ENCODE measurements at places on chromosomes 5 and 9.

DNA sequence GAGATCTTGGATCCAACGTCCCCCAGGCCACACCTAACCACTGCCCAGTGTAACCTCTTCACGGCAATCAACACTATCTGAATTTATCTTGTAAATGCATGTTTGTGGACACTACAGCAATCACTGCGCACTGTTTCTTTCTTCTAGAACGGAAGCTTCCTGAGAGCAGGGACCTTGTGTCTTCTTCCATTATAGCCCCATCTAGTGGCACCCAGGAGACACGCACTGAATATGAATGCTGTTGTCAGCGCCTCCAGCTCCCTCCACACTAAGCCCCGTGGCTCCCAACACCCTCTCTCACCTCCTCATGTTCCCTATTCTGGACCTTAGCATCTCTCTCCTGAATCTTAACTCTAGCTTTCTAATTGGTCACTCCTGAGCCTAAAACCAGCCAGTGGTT, 72.7 kb downstream of the SMIM23 start:
- DNase-seq = peak; percentile 56

DNA sequence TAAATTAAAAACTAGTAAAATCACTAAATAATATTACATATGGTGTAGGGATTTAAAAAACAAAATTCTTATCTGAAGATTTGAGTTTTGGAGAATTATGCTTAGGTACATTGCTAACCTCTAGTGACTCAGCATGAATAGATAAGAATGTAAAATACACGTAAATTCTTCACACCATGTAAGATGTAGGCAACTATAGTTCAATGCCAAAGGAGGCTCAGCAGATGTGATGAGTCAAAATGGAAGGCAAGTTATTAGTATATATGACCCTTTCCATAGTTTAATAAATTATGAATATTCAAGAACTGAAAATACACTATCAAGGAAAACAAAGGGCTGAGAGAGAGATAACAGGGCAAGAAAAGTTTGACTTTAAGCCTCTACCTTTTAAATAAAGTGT, 79.0 kb downstream of the MRPS30 start:
- DNase-seq = no peak

DNA sequence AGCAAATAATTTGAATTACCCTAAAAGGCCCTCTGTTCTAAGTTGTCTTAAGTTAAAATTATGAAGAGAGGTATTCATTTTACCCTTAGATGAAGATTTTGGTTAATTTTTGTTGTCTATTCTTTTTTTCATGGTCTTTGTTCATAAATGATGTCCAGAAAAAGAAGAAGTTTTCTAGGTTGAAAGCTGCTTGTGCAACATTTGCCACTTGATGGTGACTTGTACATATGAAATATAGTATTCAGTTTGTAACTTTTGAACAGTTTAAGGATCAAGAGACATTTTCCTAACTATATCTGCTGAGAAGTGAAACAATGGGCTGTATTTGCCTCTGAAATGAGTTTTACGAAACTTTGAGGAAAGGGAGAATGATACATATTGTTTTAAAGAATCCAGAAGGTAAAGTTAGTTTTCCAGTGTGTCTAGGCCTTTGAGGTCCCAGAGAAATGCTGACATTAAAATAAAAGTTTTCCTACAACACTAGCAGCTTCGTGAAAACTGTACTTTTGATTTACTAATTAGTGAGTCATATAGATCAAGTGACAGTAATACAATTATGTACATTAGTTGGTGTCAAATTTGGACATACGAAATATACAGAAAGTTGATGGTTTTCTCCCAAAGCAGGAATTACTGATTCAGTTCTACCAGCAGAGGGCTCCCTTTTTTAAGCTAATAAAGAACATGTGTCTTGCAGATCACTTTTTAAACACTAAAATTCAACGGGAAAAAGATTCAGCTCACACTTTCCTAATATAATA, 70.5 kb downstream of the PIK3R1 start:
- DNase-seq = peak; percentile 74

DNA sequence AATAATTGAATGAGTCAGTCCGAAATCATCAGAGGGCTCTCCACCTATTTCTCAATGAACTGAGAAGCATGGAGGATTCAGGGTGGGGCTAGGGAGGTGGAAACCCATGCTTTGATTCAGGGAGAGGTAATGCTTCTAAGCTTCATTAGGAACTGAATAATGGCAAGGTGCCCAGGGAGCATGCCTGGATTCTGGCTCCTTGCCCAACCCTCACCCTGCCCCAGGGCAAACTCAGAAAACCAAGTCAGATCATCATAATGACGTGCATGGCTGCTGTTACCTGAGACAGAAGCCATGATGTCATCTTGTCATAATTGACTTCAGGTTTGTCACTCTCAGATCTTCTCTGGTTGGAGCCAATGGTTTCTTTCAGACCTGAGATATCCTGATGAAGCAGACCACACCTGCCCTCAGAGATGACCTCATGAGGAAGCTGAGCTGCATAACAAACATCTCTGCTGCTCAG, 199.6 kb downstream of the SYK start:
- DNase-seq = no peak

DNA sequence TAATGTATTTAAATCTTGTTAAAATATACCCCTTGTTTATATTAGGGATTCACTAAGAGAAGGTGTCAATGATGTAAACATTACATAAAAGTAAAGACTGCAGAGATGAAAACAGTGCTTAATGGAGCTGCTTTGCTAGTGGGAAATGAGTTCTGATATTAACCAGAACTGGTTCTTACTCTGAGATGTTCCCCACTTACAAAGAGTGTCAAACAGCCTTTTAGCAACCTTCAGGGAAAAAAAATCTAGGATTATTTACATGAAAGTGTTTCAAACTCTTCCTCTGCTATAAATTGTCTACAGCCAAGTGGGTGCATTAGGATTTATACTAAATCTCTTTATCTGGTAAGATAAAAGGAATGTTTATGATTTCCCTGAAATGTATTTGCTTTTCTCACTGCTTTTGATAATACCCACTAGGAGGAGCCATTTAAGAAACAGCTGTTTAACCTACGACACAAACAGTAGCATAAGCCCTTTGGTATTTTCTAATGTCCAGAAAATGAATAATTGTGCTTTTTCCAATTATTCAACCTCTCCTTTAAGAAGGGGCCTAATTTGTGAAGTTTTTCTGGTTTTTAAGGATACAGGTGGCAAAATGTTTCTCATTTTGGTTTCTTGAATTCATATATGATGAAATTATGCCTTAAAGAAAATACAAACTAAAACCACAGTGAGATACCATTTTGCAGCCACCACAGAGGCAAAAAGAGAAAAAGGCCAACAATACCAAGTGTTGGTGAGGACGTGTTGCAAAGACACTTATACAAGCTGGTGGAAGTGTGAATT, 186.3 kb downstream of the TLE4 start:
- peak; percentile 16 for DNase-seq

DNA sequence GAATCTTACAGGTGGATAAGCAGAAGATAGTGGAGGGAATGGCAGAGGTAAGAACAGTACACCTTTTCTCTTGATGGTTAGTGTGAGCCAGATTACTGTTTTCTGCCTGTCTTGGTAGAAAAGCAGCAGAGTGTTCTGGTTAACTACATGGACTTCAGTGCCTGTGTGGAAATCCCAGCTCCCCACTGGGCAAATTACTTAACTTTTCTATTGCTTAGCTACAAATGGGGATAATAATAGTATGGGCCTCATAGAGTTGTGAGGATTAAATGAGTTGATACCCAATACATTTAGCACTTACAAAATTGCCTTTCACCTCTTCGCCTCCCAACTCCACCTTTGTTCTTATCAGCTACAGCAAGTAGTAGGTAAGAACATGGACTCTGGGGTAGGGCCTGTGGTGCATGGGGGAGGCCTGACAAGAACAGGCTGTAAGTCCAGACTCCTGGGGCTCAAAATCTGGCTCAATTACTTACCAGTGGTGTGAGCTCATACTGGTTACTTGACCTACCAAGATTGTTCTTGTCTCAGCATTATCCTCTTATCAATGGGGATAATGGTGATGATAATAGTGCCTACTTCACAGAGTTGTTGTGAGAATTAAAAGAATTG, 125.1 kb downstream of the LIFR start:
- no peak for DNase-seq

GRCh38 chr9:13967438-13967837, 346.5 kb downstream of the NFIB start:
- no peak for DNase-seq

DNA sequence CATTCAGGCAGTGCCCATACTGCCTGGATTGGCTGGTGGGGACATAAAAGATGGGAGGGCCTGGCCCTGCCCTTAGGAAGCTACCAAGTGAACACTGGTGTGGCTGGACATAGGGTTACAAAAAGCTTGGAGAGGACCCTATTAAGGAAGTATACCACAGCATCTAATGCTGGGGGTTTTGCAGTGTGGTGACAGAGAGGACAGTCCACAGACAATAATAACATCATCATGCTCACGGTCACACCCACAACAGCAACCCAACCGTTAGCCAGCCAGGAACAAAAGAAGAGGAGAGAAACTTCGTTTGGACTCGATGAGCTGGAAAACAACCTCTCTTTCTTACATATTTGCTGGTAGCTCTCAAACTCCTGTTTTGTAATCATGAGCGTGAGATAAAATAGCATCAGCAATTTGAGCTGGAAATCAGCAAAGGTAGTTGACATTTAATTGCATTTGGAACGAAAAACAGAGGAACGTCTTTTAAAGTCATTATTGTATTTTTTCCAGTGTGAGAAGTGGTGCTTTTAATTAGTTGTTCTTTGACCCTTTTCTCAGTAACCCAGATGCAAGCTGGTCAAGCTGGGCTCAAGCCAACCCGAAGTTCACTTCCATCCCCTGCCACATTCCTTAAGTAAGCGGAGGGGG, 73.4 kb downstream of the NSG2 start:
- no peak for DNase-seq

- no peak for DNase-seq
These were observed 28.6 kb upstream of the SLCO4C1 start for GRCh38 chr5:102324714-102325113.

DNA sequence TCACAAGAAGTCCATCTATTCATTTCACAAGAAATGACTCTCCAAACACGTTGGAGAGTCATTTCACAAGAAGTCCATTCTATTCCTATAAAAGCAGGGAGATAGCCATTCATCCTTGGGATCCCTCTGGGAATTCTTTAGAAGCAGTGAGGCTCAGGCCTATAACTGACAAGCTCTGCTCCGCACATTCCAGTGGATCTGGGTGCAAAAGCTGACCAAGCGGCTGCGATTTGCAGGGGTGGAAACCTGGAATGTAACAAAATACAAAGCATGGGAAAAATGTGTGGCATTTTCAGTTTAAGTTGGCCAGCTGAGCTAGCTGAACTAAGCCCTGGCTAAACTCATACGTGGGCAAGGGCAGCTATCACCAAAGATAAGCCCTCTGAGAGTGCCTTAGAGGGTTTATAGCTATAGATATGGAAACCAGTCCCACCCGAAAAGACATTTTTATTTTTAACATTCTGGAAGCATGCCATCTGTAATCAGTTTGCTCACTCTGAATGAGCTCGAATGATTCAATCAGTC, 8.7 kb downstream of the TAS2R1 start:
- no peak for DNase-seq

DNA sequence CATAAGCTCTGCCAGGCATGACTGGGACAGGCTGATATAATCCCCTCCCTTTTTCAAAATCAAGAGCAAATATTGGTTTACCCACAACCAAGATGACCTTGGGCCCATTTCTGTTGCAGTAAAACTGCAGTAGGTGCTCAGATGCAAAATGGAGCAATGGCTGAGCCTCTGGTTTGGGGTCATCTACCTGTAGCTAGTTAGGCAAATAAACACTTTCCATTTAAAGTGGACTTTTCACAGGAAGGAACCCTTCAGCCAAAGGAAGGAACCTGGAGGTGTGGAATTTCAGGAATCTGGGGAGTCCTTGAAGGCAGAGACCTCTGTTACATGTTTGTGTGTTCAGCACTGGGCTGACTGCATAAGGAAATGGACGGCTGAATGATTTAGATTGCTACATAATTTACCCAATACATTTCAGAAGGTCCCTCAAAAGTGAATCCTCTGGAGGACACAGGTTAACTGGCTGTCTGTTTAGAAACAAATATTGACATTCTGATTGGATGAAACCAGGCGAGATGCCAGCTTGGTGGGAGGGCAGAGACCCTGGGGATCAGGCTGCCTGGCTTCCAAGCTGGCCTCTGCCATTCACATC, 170.1 kb upstream of the ZNF618 start:
- DNase-seq = no peak

DNA sequence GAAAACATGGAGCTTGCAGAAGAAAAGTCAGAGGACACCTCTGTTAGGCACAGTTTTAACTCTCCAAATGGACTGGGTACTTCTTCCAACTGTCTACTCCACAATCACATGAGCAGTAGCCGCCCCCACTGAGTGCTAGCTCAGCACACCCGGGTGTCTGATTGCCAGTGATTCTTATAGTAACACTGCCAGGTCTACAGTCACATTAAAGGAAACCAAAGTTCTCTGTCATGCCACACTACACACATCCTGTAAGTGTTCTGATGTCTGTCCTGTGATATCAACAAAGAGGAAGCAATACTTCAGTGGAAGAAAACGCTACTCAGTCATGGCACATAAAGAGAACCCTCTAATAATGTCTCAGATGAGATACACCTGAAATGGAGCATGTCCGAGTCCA, at the start of gene HAVCR2:
HAVCR2 (minus strand) TSS at position 69 of the 400 bp plus-strand sequence; CDS start at position 8, 61 bp downstream.
- peak; percentile 64 for DNase-seq

GRCh38 chr9:89953824-89954615, 349.2 kb downstream of the GADD45G start:
- no peak for DNase-seq

GRCh38 chr5:175284806-175285205, 159.2 kb downstream of the DRD1 start:
- no peak for DNase-seq

DNA sequence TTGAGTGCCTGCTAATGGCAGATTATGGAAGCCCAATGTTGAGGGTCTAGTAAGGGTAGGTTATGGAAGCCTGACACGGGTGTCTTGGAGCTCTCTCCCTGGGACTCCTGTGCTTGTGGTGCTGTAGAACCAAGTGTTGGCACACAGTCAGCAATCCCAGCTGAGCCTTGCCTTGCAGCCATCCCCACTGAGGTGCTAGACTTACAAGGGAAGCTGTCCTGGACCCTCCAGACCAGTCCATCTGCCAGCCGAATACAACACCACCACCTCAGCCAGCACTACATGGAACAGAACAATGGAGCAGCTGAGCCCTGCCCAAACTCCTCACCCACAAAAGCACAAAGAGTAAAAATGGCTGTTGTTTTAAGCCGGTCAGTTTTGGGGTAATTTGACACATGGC, 90.5 kb upstream of the DNAH5 start:
- DNase-seq = no peak

DNA sequence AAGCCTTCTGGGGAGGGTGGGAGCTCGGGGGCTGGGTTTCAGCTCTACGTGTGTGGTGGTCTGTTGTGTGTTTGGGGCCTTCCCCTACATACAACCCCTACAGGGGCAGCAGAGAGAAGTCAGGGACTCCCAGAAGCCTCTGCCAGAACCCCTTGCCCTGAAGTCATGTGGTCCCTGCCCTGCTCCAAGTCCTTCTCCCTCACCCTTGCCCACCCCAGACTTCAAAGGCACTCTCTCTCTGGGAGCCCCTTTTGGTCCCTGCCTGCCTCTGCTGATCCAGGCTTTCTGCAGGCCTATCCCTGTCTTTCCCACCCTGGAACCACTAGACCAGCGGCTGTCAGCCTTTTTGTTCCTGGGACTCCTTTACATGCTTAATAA, 61.1 kb upstream of the PSD2 start:
- no peak for DNase-seq
